ENCODE measurements at places on chromosomes 2 and 18.
A peak's percentile ranks its signal among the peaks of the same experiment; 100 is the strongest.

DNA sequence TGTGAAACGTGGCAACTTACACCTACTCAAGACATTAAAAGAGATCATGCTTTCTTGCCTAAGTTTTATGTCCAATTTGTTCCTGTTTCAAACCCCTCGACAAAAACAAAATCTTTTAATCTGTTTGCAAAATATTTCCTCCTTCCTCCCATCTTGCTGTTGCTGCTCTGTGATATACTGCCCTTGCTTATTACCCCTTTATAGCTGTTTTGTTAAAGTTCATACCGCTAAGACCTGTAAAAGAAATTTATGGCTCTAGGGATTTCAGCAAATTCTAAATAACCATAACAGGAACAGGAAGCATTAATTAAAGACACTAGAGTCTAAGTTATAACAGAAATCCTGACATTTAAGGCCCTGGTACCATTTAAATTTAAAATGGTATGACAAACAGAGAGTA, 1268.2 kb upstream of the PIK3C3 start:
- DNase-seq: no peak

DNA sequence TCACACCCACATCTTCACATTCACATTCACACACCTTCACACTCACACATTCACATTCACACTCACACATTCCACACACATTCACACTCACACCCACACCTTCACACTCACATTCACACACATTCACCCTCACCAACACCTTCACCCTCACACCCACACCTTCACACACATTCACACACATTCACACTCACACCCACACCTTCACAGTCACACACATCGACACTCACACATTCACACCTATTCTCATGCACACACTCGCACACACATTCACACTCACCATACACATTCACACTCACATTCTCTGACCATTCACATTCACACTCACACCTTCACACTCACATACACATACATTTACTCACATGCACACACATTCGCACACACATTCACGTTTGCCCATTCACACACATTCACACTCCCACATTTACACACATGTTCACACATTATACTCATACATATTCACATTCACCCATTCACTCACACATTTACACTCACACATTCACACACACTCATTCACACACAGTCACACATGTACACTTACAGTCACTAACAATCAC, 62.7 kb downstream of the BIN1 start:
- DNase-seq: no peak

DNA sequence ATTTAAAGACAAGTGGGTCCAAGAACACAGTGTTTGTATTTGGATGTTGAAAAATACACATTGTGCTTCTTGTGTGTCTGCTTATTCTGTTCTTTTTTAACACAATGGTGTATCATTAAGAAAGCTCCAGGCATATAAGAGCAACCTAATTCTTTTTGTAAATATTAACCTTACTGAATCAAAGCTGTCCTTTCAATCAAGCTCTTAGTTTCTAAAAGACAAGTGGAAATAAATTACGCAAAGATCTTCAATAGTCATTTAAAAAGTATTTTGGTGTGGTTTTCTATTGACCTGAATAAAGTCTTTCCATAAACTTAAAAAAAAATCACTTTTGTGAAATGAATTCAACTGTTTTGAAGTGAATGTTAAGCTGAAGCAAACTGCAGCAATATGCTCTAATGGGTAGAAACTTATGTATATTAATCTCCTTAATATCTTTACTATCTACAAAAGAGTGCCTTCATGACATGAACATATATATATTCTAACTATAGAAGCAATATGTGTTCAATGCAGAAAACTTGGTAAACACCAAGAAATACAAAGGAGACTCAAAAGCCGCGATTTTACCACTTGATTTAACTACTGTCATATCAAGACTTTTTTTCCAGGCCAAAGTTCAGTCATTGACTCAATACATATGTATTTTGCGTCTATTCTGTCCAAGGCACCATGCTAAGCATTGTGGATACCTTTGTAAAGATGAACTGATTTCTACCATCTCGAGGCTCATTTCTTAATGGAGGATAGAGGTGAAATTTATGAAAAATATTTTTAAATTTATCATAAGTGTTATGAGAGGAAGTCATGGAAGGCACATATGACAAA, 97.7 kb downstream of the ARHGAP15 start:
- DNase-seq: no peak

- DNase-seq: no peak
These were observed 447.1 kb upstream of the HS6ST1 start for GRCh38 chr2:128765811-128766210.

DNA sequence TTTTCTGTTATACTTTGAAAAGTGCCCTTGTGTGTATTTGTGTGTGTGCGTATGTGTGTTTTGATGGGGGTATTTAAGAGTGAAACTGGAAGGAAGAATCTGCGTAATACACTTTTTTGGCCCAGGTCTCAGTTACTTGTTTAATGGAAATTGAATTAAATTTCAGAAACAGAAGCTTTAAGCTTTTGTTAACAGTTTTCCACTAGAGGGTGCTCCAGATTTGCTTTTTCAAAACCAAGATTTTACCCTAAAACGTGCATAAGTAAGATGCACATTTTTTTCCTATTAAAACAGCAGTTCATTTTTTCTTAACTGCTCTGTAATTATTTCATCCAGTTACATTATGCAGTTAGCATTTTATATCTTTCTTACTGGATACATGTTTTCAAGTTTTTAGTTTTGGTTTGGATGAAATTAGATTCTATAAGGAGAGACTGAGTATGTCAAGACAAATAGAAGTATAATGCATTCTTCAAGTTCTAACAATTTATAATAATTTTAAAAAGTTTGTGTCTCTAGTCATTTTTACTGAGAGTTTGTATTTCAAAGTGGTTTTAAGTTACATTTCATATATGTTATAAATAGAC, 97.2 kb downstream of the PIK3C3 start:
- no peak for DNase-seq

- DNase-seq: no peak
These were observed 19.6 kb downstream of the CEP68 start for GRCh38 chr2:65075605-65076344.

- peak; percentile 30 for DNase-seq
These were observed 79.4 kb downstream of the KCTD1 start for GRCh38 chr18:26468931-26469340.

- no peak for DNase-seq
These were observed 372.5 kb upstream of the GCFC2 start for GRCh38 chr2:76083248-76083647.

DNA sequence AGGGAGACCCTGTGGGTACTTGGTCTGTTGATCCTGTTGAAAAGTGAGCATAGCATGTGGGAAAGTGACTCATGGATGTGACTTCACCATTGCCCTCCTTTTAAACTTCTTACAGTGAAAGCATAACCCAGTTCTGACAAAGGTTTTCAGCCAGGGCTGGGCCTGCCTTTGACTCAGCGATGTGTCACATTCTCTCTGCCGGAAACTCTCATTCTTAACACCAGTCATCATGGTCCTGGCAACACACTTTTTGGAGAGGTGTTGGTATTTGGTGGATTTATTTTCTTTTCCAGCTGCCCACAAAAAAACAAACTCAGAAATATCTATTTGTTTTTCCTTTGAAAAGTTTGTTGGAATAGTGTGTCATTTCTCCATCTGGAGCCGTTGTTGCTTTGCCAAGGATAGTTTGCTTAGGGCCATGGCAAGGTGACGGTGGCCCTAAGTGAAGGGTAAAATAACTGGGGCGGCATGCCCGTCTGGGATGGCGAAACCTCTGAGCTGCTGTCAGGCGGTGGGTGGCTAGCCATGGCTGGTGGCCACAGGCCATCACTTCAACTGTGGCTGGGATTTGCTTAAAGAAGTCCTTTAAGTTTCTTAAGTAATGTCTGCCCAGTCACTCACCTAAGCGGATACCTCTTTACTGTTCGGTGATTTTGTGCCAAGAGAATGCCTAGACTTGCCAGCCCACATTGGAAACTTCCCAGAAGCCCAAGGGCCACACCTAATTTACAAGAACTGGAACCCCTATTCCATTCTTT, 123.3 kb downstream of the LTBP1 start:
- DNase-seq: no peak

GRCh38 chr2:189719571-189719970, 43.0 kb downstream of the OSGEPL1 start:
- no peak for DNase-seq

GRCh38 chr2:147099845-147100244, 745.0 kb upstream of the ACVR2A start:
- DNase-seq: no peak

DNA sequence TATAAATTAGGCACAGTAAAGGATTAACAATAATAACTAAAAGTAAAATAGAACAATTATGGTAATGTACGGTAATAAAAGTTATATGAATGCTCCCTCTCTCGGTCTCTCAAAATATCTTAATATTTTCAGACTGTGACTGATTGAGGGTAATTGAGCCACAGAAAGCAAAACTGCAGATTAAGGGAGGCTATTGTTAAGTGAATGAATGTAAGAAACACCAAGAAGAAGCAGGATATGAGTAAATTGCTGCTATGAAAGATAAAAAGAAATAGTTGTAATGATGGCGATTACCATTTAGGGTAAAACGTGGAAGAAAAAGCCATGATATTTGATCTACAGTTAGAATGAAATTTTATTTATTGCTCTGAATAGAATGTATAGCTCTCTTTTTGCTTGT, 24.1 kb downstream of the GULP1 start:
- DNase-seq: no peak

DNA sequence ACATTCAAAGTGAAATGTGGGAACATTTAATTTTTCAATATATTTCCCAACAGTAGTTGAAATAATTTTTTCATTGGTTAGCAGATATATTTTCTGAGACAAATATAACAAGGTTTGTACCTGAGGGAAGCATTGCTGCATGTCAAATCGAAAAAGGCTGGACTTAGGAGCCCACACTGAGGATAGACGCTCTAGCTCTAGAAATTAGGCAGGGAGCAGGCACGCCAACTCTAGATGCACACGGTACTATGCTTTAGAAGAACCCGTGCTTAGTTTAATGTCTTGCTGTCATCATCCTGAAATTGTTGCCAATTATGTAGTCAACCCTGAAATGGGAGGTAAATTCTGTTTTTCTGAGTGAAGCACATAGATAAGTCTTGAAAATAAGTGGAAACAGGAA, 731.1 kb upstream of the ZNF804A start:
- DNase-seq: no peak

DNA sequence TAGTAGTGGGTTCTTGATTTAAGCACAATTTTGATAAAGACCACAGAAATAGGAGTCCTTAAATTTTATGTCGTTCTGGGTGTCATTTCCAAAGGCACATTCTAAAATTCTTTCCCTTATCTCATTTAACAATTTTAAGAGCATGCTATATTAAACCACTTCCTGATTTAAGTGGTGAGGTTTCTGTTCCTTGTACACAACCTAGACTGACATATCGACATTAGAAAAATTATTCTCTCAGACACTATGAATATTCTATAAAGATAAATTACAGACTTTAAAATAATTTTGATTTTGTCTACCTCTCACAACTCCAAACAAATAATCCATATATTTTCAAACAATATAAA, 923.8 kb downstream of the LRP1B start:
- no peak for DNase-seq

GRCh38 chr2:127463155-127463991, 45.1 kb downstream of the PROC start:
- no peak for DNase-seq

GRCh38 chr2:234952270-234953115, 676 bp downstream of the SH3BP4 start:
- peak; percentile 40 for DNase-seq

DNA sequence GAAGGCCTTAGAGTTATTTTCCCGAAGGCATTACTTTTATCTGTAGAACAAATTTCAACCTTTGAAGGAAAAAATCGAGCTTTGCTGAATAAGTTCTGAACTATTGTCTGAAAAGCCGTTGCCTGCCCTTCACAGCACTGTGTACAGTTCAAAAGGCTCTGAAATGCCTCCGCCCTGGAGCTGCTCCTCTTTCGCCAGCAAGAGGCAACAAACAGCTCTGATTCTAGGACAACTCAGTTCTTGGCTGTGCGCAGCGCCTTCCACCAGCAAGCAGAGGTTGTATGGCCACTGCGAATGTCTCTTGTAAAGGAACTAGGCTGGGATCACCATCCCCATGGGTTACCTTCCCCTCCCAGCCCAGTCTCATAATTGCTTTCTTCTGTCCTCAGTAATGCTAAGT, 308.5 kb downstream of the GBX2 start:
- no peak for DNase-seq

GRCh38 chr2:223943135-223943534, 2.0 kb downstream of the WDFY1 start:
- DNase-seq: no peak

GRCh38 chr2:213199871-213200270, 48.5 kb upstream of the IKZF2 start:
- DNase-seq: no peak

- no peak for DNase-seq
These were observed 123.1 kb downstream of the LPIN1 start for GRCh38 chr2:11869391-11869991.

DNA sequence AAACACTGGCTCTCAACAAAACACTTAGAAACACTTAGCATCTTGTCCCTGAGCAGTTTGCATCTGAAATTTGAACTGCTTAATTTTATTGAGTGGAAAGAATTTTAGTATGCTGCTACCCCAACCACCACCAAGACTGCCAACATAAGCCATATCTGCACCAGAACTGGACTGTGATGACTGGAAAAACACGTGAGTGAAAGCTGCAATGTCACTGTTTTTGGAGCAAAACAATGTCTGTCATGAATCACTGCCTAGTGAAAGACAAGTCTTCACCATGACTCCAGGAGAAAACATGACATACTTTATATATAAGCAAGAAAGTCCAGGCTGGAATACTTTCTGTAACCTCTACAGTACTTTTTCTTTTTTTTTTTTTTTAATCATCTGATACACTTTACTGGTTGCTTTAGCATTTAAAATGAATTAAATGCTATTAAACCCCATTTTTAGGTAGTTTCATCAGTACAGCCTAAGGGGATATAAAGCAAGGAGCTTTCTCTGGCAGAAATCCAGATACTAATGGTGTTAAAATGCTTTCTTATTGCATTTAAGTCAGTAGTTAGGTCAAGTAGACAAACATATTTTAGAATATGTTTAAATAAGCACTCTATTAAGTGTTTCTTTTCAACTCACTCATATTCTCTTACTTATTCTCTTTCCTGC, 2129.4 kb upstream of the PIK3C3 start:
- no peak for DNase-seq

DNA sequence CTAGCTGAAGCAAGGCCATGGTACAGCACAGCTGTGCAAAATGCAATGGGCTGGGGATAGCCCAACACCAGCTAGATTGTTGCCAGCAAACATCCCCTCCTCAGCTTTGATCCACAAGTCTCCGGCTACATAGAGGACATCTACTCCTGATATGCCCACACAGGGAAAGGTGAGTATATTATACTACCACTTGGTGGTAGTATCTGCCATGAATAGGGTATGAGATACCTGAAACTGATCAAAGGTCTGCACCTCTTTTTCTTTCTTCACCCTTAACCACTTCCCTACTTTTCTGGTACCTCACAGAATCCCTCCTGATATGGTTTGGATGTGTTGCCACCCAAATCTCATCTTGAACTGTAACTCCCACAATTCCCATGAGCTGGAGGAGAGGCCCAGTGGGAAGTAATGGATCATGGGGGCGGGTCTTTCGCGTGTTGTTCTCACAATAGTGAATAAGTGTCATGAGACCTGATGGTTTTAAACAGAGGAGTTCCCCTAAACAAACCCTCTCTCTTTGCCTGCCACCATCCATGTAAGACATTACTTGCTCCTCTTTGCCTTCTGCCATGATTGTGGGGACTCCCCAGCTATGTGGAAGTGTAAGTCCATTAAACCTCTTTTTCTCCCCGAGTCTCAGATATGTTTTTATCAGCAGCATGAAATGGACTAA, 279.6 kb downstream of the TXNL1 start:
- DNase-seq: no peak

- DNase-seq: no peak
These were observed 68.2 kb upstream of the NEDD4L start for GRCh38 chr18:57975805-57976204.
